ENCODE measurements at places on chromosomes 3 and 15. TPM values are rescaled to one million over a fixed set of nuclear protein-coding genes. Genes with fewer than 3 reads are reported as not detected.

DNA sequence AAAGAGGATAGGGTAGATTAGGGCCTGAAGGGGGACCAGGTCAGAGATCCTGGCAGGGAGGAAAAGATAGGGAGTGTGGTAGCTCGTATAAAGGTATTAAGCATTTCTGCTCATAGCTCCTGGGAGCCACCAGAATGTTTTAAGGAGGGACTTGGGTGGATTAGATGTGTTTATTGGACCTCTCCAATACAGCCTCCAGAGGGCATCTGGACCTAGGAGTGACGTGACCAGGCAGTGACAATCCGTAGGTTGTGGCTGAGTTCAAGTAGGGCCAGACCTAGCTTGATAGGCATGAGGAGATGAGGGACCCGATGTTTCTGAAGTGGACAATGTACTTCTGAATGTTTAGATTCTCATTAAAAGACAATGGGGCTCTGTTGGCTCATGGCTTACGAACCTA, 435.2 kb downstream of the MCTP2 start:
- no peak for DNase-seq

DNA sequence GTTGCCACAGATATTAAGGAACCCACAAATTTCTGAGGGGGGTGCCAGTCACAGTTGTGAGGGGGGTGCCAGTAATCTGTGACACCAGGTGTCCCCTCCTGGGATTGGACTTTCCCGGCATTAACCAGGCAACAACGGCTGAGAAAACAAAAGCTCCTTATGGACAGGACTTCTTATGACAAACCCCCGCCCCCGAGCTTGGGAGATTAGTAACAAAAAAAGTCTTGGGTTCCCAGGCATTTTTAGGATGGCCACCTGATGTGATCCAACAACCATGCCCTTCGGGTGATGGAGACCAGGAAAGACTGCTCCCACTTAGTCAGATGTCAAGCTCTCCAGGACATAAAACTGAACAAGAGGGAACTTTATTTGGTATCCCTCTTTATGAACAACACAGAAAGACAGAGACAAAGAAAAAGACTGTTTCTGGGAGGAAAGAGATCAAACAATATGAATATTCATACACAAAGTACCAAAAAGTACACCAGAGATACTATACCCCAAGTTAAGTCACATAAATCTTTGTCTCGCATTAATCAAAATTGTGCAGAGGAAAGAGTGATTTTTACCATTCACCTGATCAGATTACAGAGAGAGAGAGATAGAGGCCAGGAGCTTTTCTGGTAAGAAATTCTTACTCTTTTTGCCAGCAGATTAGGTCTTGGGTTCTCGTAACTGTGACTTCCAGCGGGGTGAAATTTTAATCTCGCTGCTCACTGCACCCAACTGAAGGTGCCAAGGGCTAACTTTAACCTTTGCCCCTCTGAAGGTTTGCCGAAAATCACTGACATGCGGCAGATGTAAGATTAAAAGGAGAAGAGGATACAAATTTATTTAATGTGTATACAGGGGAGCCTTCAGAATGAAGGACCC, 61.6 kb downstream of the OSTN start:
- no peak for DNase-seq

DNA sequence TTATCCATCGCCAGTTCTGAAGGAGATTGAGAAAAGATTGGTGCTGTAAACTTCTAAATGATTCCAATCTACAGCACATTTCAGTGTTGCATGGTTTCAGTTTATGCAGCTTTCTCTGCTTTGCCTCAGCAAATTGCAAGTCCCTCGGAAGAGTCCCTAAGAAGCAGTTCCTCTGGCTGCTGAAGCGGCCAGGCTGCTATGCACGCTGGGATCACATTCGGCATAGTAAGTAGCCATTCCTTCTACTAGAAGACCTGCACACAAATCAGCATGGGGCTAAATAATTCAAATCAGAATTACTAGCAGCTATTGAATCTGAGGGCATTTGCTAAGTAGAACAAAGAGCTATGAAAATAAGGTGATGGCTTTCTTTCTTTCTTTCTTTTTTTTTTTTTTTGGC, 769.5 kb downstream of the AGBL1 start:
- no peak for DNase-seq

DNA sequence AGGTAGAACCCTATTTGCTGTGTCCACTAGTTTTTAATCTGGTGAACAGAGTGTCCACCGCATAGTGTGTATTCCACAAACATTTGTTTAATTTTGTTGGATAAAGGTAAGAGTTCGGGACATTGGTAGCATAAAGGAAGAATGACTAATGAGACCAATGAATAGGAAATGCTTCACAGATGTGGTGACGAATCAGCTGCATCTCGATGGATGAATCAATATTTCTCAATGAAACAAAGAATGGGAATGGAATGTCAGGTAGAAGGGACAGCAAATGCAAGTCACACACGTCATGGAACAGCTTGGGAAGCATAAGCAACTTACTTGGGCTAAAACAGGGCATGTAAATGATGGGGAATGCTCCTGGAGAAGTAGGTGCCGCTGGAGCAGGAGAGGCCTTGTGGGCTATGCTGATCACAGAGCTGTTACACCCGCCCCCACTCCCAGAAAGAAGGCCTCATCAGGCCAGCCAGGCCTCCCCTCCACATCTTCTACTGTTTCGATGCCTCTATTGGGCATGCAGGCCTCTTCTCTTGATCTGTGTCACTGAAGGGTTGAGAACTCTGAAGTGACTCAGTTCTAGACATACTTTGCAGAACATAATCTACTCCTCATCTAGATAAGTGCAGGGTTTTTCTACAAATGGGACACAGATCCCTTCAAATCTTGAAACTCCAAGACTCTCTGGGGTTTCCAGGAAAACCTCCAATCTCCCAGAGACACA, 120.0 kb upstream of the GADL1 start:
- no peak for DNase-seq

DNA sequence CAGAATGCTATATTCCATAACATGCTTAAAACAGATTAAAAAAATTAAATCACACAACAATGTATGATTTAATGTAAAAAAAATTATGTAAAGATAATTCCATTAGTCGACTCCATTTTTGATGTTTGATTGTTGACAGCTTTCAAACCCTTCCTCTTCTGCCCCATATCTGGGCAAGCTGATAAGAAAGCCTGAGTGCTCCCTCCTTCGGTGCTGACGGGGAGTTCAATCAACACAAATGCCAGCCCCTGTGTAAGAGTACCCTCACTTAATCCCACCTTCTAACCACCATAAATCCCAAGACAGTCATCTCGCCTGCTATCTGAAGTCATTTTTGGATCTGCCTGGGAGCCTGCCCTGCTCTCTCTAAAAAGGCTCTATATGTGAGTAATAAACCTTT, 59.8 kb upstream of the IP6K2 start:
- no peak for DNase-seq

DNA sequence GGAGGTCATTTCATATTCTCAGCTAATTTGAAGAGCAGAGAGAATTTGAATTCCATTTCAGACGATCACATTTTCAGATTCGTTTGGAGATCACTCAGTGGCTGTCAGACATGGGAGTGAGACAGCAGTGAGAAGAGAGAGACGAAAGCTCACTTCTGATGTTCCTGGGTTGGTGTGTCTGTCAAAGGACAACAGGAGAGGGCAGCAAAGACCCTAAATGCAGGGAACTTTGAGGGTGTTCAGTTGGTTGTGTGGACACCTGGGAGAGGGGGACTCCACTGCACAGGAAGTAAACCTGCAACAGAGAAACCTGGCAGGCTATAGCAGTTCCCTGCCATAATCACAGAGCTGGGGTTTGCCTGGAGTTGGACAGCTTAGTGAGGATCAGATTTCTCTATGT, 675.1 kb downstream of the SQOR start:
- DNase-seq, result no peak

- peak; percentile 18 for DNase-seq
Observed at GRCh38 chr3:143120716-143121240, 1.2 kb downstream of the CHST2 start.

GRCh38 chr3:141853081-141853601, 23.3 kb upstream of the ATP1B3 start:
- DNase-seq, result peak; percentile 36

GRCh38 chr3:143821862-143822261, 26.4 kb downstream of the SLC9A9 start:
- DNase-seq, result no peak

- DNase-seq, result no peak
Observed at GRCh38 chr3:151863611-151864010, 9.8 kb upstream of the SUCNR1 start.

- no peak for DNase-seq
Observed at GRCh38 chr3:72114773-72115172, 329.8 kb upstream of the PROK2 start.

The MDFIC2 gene
- not detected for total RNA-seq

The SLC7A14 gene
- not detected for total RNA-seq

The IFT57 gene
- total RNA-seq, result 21.7 TPM

The FEZF2 gene
- total RNA-seq, result not detected

The MUC20 gene
- 4.1 TPM for total RNA-seq
